ENCODE measurements at places on chromosomes 12 and 14.

DNA sequence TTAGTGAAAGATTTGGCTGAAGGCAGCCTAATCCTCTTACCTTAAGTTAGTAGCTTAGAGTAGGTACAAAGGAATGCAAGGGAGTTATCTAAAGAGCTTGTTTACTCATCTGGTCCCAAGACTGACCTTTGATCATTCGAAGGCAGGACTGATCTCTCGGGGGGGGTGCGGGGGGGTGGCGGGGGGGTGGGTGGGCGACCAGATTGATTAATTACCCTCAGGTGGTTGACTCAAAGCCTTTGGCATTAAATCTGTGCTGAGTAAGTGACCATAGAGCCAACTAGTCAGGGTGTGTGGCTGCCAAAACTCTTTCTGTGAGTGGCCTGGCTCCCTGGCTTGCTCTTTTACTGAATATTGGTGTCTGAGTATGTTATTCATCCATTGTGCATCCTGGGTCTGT lies 731.9 kb upstream of the FBXO33 start:
- no peak for DNase-seq

DNA sequence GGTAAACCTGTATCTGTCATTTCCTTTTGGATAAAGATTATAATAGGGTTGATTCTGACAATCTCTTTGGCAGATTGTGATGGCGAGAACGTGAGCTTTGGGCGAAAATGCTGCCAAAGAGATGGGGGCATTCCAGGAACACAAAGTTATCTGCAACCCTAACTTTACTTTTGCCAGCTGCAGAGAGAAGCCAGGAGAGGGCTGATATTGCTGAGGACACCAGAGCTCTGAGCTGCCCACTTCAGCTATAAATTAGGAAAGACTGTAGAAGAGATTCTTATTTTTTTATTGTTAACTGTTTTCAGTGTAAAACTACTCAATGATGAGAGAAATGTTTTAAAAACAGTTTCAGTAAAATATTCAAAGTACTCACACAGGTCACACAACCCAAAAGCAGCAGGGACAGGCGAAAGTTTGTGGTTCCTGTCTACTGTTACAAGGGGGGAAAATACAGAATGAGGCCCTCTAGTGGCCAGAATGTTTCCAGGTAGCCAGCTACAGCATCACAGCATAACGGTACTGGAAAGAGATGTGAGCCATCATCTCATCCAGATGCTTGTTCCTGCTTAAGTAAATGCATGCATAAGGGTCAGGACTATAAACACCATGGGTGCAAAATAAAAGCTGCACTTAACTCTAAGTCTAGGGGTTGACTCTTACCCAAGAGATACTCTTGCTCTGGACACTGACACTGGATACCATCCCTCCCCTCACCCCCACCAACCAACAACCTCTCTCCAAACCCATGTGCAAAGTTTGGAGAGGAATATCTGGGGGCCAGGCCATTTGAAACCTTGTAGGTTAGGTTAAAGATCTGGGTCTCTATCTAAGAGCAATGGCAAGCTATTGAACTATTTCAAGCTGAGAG lies 498.4 kb downstream of the RMST start:
- peak; percentile 30 for DNase-seq

DNA sequence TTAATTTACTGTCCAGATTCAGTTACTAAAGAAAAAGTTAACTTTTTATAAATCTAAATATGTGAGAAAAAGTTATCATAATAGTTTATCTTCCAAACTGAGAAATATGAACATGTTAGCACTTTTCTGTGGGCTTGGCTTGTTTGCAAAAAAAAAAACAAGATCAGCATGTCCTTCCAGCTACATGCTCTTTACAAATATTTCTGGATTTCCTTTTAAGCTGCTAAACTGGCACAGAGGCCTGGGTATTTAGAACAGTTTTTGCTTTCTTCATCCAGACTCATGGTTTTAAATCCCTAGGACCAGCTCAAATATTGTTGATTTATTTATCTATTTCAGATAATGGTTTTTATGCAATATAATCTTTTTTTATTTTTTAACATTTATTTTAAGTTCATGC lies 1444.5 kb upstream of the FLRT2 start:
- no peak for DNase-seq

DNA sequence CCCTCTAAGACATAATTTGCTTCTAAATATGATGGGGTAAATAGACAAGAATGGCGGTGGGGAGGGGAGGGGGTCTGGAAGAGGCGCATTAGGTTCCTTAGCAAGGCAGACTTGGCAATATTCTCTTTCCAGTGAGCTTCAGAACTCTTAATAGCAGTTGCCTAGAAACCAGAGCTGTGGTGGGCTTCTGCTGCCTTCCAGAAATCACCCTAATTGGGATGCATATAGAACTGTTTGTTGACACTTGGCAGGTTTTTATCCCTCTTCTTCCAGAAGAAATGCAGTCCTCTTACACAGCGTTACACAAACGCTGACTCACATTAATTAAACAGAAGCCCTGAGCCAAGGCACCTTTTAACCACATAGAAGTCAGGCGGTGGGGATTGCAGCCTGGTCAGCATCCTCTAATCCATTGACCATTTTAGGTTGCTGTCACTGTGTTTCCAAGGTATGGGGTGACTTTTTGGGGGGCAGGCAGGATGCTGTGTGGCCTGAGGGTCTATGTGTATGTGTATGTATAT lies 114.1 kb downstream of the CCDC60 start:
- DNase-seq = no peak

DNA sequence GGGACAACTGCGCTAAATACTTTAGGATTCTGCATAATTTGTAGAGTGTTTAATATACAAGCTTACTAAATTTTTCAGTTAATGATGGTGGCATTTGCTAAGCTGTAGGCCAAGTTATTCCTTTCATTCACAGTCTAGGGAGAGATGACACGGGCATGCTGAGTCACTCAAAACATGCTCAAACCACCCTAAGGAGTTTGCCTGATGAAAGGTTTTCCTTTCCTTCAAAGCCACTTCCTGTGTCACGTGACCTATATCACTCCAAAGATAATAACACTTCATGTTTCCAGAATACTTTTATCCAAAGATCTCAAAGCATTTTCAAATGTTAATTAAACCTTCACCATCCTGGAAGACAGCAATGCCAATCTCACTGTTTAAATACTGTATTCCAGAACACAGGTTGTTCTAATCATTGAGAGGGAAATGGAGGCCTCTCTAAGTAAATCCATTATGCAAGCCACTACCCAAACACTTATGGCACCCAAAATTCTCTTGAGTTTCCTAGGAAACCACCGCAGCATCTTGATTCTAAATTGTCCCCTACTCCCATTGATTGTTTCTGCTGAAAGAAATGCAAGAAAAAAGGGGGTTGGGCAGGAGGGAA lies 207.0 kb upstream of the CDKN3 start:
- DNase-seq = peak; percentile 92

DNA sequence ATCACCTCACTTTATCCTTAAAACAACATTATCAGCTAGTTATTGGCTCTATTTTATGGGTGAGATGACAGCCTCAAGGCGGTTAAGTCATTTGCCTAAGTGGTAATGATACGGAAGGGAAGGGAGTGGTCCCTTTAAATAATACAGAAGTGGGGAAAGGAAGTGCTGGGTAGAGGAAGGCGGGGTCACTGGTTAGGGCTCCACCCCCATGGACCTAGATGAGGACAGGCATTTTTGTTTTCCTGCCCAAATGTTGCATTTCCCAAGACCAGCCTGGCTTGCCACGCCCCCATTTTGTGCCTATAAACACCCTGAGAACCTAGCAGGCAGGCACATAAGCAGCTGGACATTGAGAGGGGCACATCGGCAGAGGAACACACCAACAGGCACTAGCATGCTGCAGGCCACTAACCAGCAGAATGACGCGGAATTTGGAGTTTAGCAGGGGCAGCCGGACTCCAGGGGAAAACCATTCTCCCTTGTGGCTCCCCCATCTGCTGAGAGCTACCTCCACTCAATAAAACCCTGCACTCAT lies 100.9 kb downstream of the EPS8 start:
- DNase-seq = no peak

GRCh38 chr12:45909041-45909713 lies 81.2 kb downstream of the SCAF11 start:
- no peak for DNase-seq

GRCh38 chr12:82645414-82645813 lies 41.3 kb upstream of the TMTC2 start:
- peak; percentile 62 for DNase-seq

DNA sequence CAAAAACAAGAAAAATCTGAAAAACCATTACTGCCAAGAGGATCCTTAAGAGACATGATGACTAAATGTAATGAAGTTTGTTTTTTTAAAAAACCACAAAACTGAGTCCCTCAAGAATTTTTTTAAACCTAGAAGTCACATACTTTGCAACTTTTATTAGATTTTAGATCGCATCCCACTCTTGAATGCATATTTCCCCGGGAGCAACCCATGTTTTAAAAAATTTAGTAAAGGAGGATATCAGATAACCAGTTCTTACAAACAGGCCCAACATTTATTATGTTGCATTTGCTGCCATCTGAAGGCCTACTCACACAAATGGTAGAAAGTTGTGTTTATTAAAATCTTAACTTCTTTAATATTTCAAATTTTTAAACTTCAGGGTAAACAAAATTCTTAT lies 44.3 kb upstream of the CCT2 start:
- DNase-seq = no peak

DNA sequence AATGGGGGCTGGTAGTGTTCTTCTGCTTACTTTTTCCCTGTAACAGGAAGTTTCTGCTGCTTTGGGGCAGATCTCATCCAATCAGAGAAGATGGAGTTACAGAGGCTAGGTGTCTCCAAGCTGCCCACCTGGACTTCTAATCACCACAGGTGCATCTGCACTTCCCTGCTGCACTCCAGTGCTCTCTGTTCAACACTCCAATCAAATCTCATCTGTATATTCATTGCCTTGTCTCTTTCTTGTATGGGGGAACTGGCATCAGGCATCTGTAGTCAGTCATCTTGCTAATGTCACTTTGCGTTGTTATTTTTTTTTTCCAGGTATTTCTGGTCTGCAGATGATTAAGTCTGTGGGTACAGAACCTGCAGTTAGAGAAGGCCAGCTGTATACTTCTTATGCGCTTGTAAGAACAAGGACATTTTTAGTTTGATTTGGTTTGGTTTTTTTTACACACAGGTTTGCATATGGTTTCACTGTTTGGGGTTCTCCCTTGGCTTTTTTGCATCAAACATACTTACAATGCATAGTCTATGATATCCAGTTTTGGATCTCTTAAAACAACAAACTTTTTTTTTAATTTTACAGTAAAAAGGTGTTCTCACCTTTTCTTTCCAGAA lies 116.0 kb downstream of the METTL25 start:
- no peak for DNase-seq

DNA sequence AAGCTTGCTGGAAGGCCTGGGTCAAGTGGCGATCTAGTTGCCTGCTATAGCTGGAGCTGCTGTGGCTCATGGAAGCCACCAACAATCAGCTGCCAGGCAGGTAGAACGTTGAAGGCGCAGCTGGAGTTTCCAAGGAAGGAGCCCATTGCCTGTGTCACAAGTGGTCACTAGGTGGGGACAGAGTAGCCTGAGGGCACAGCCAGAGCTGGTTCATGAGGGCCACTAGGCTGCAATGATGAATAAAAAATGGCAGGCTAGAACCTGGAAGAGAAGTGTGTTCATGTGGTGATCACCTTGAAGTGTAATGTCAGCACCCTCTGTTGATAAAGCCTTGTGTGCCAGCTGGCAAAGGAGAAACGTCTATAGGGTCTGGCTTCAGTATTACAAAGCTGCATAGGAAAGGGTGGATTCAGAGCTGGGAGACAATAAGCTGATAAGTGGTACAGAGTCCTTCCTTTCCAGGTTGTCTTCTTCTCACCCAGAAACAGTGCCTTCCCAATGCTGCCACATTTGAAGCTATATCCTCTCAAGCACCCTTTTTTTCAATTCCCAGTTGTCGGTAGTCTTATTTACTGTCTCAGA lies 165.8 kb downstream of the EMP1 start:
- DNase-seq = peak; percentile 62

DNA sequence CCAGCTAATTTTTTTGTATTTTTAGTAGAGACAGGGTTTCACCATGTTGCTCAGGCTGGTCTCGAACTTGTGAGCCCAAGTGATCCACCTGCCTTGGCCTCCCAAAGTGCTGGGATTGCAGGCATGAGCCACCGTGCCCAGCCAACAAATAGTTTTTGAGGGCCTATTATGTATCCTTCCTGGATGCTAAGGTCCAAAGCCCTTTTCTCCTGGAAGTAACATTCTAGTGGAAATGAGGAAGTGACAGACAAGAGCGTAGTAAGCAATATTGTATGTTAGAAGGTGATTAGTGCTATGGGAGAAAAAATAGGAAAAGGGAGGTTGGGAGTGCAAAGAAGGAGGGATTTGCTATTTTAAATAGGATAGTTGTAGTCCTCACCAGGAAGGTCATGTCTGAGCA lies 9.0 kb upstream of the CGRRF1 start:
- DNase-seq = no peak

DNA sequence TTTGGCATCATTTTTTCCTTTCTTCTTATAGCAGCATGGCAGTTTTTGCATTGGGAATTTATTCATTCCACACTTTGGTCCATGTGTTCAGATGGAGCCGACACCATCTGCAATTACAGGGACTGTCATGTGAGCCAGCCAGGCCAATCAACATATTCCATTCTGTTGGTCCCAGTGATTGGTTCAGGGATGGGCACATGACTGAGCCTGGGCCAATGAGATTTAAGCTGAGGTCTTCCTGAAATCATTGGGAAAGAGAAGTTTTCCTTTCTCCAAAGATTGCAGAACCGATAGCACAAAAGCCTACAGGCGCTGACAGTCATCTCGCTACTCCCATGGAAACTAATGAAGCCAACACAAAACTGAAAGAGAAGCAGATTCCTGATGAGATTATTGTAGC lies 841.5 kb upstream of the TMEM132C start:
- DNase-seq = no peak

DNA sequence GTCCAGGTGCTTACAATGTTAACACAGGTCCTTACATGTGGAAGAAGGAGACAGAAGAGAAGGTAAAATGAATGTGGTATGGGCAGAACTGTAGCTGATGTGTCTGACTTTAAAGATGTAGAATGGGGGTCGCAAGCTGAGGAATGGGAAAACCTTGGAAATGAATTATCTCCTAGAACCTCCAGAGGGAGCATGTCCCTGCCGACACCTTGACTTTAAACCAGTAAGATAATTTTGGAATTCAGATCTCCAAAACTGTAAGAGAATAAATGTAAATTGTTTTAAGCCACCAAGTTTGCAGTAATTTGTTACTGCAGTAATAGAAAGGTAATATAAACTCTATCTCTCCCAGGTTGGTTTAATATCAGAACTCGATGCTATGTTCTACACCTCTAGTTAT lies 80.1 kb upstream of the ALG10 start:
- DNase-seq = no peak
